ENCODE measurements at places on chromosomes 6 and 20.

- no peak for DNase-seq
Observed at GRCh38 chr20:45012682-45013302, 46.5 kb downstream of the STK4 start.

DNA sequence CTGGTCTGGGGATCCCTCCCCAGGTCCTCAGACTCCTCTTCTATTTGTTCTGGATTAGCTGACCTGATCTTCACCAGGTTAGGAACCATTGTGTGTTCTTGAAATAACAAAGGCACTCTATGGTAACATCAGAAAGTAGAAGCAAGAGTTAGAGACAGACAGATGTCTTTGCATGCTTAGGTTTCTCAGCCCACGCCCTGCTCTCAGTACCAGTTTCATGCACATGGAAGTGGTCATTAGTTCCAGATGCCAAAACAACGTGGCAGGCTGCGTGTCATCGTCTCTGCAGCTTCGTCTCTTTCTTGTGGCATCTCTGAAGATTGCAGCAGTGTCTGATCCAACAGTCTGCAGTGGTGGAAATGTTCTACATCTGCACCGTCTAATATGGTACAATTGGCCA, 89.4 kb downstream of the PACRG start:
- DNase-seq, result no peak

DNA sequence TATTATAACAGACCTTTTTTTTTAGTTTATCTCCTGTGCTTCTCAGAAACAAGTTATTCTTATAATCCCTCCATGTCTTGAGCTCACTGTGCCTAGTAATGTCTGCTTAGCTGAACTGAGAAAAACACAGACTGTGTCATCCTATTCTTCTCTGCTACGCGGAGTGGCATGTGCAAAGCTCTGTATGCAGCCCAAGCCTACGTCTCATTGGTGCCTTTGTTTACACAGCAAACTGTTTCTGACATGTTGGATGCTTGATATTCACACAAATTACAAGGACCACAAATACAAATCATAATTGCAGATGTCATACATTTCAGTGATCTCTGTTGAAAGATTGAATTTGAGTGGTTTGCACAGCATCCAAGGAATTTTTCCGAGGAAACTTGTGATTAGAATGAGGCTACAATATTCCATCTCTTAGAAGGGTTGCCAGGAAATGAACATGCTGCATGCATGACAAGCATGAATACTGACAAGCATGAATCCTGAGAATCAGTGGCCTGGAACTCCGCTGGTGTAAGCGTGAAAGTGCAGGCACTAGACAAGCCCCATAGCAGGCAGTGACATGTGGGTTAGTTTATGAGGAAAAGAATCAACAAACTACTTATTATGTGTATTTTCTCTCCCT, 128.4 kb upstream of the SGK1 start:
- DNase-seq, result no peak

- DNase-seq, result peak; percentile 65
Observed at GRCh38 chr6:30100585-30101443, 12.1 kb downstream of the TRIM31 start.

DNA sequence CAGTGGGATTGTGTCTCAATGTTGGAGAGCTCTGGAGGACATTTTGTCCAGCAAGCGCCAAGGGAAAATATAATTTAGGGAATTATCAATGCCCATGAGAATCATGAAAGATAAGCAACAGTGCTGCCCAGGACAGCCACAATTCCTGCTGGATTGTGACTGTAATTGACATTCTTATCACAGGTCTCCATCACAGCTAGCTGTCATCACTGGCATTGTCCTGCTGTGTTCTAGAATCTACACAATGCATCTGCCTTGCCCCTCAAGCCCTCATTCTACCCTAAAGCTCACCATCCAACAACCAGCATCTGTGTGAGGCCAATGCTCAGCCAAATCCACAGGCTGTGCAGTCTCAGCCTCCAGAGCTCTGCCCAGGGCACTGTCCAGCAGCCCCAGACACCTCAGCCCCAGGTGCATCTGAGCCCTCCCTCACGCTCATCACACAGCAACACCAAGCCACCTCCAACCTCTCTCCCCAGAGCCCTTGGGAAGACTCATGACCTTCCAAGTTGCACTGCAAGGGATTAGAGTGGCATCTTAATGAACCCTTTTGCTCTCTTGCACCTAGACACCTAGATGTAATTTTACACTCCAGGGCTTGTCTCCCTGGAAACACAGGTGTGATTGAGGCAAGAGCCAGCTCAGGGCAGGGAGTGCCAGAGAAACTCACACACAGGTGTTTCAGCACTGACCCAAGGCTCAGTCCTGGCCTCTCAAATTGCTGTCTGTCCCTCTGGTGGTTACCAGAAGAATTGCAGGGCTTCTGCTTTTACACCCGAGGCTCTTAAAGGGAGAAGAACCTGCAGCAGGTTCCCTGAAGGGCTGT, 85.2 kb upstream of the PHACTR3 start:
- DNase-seq, result peak; percentile 53

GRCh38 chr20:46132705-46133120, 14.6 kb downstream of the CD40 start:
- peak; percentile 83 for DNase-seq

DNA sequence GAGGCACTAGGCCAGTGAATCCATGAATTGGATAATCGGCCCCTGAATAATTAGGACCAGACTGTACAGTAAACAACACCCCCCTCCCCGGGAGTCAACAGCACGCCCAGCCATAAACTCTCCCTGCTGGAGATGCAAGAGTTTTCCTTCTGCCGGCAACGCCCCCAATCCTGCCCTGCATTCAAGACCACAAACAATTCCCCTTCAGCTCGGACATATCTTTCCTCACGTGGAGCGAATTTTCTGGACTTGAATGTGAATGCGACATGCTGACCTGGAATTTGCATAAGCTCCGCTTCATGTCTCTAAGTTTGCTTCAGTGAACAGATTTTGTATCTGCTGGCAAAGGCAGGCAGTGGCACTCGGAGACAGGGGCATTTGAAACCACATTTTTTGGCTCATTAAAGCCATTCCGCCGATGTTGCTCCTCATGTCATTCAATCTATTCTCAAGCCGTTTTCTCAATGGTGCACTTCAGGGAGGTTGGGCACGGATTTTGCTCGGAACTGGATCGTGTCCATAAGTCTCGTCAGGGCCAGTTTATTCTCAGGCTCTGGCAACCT, 38.0 kb upstream of the GMPR start:
- peak; percentile 58 for DNase-seq

DNA sequence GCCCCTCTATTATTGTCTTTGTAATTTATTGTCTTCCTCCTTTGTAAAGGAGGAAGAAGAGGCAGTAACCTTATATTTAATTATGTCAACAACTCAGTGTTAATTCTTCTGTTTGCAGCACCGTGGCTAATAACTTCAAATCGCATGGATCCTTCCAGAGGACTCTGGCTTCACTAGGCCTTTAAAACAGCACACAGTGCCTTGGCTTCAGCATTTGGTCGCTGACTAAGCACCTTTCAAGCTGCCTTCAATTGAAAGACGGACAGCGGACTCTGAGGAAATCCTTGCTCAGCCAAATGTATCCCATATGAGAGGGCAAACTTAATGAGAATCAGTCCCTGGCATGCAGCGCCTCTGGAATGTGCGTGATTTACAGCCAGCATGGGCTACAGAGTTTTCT, 64.2 kb downstream of the SGK1 start:
- DNase-seq, result peak; percentile 68

Data from testis (tissue), 5 donors.